ENCODE measurements at places on chromosomes 11 and 22. TPM values are rescaled to one million over a fixed set of nuclear protein-coding genes. Genes with fewer than 3 reads are reported as not detected.

Gene OR52I2
- total RNA-seq, result not detected

GRCh38 chr11:60880643-60881282 is 13.4 kb downstream of the ZP1 start:
- no peak for DNase-seq

DNA sequence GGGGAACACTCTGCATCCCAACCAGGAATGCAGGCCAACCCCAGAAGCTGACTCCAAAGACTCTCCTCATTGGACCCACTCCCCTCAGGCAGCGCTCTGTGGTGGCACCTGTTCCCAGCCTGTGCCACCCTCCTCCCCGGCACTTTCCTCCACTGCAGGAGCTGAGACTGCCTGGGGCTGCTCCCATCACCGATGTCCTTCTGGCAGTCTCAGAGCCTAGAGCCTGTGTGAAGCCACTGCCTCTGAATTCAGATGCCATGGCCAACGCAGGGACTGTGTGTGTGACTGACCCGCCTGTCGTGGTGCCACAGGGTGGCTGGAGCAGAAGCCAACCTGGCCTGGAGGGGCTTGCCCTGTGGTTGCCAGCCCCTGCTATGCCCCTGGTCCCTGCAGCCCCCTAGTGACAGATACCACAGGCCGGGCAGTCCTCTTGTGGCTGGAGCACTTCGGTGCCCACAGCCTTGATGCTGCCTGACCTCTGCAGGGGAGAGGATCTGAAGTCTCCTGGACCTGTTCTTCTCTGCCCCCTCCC is 43.2 kb downstream of the TBX1 start:
- no peak for DNase-seq

DNA sequence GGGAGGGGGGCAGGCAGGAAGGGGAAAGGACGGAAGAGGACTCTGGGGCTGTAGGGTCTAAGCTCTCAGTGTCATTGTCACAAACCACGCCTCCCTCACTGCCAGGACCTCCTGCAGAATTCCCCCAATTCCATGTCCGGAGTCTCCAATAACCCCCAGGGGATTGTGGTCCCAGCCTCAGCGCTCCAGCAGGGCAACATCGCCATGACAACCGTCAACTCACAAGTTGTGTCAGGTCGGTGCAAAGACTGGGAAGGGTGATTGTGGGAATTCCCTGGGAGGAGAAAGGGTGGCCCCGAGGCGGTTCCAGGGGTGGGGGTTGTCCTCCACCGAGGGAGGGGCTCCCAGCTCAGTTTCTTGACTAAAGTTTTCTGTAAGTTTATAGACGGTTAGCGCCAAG is 86.0 kb downstream of the FEZ1 start:
- DNase-seq, result no peak

GRCh38 chr11:36186340-36187175 is 102.7 kb downstream of the COMMD9 start:
- no peak for DNase-seq

All from right atrium auricular region (tissue), 2 donors.